ENCODE measurements at places on chromosomes 1 and 21. TPM values are rescaled to one million over a fixed set of nuclear protein-coding genes. Genes with fewer than 3 reads are reported as not detected.

HEYL gene
- total RNA-seq: 91.2 TPM

KLHDC9 gene
- 7.9 TPM for total RNA-seq

CD1B gene
- total RNA-seq: not detected

PCSK9 gene
- total RNA-seq: 0.21 TPM

GJA8 gene
- not detected for total RNA-seq

OR2L3 gene
- total RNA-seq: not detected

KCNT2 gene
- 23.6 TPM for total RNA-seq

LYPD8 gene
- total RNA-seq: not detected

ICOSLG gene
- 4.1 TPM for total RNA-seq

MATN1 gene
- total RNA-seq: 1.5 TPM

ATPAF1 gene
- 55.6 TPM for total RNA-seq

OVAAL gene
- not detected for total RNA-seq

MNDA gene
- total RNA-seq: 11.0 TPM

NR1I3 gene
- not detected for total RNA-seq

SPATA45 gene
- total RNA-seq: not detected

SPRR1A gene
- not detected for total RNA-seq

OLIG2 gene
- not detected for total RNA-seq

GRHL3 gene
- total RNA-seq: 0.54 TPM

LIN28A gene
- total RNA-seq: not detected

C1orf141 gene
- total RNA-seq: not detected

HCN3 gene
- total RNA-seq: 0.92 TPM

TPTE gene
- not detected for total RNA-seq

DIRAS3 gene
- total RNA-seq: 4.6 TPM

CAPZB gene
- total RNA-seq: 174 TPM

OR10Z1 gene
- not detected for total RNA-seq

UTS2 gene
- total RNA-seq: not detected

TGFB2 gene
- 9.2 TPM for total RNA-seq

PAQR7 gene
- total RNA-seq: 7.1 TPM

CYP4X1 gene
- total RNA-seq: 29.6 TPM

OR4F16 gene
- total RNA-seq: not detected

NIBAN1 gene
- 215 TPM for total RNA-seq
